ENCODE measurements at places on chromosomes 2 and 18.

DNA sequence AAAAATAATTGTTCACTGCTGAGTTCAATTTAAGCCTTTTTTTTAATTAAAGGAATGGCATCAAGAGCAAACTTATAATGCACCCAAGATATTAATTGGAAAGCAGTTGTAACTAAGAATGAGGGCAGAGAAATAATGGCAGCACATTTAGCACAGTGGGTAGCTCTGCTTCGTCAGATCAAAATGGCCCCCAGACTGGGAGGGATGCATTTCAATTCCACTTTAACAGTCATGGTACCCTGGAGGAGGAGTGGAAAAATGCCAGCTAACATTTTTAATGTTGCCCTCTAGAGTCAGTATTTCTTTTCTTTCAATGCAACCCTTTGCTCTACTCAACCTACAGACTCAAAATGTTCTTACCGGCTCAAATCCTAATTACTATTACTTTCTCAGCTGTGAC lies 504.8 kb upstream of the SETBP1 start:
- DNase-seq, result no peak

GRCh38 chr18:5500158-5500939 lies 43.4 kb downstream of the EPB41L3 start:
- DNase-seq, result no peak

- DNase-seq, result no peak
Measured at GRCh38 chr2:85719609-85720240, 25.6 kb downstream of the GNLY start.

GRCh38 chr2:165105926-165106325 lies 97.9 kb downstream of the SCN3A start:
- DNase-seq, result no peak

DNA sequence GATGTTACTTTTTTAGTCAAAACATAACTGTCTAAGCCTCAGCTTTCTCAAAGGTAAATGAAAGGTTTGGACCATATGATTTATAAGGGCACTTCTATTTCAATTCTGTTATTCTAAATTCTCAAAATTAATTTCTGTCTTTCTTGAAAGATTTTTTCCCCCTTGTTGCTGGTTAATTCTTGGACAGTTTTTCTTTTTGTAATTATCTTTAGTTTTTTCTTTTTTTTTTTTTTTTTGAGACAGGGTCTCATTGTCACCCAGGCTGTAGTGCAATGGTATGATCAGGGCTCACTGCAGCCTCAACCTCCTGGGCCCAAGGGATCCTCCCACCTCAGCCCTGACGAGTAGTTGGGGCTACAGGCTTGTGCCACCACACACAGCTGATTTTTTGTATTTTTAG lies 121.0 kb upstream of the MYO3B start:
- DNase-seq, result no peak

DNA sequence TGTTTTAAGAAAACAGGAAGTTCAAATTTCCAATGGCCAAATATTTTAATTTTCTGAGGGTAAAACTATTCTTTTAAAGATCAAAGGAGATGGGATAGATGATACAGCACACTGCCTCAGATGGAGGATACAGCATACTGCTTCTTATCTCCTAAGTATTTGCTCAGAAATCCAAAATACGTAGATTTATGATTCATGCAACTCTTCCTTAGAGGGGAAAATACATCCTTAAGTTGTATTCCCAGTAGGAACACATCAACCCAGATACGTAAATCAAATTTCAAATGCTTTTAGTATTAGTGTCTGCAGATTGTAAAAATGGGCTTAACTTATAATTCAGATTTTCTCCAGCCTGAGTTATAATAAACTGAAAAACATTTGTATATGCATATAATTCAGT lies 235.2 kb downstream of the ZNF385B start:
- DNase-seq, result no peak

DNA sequence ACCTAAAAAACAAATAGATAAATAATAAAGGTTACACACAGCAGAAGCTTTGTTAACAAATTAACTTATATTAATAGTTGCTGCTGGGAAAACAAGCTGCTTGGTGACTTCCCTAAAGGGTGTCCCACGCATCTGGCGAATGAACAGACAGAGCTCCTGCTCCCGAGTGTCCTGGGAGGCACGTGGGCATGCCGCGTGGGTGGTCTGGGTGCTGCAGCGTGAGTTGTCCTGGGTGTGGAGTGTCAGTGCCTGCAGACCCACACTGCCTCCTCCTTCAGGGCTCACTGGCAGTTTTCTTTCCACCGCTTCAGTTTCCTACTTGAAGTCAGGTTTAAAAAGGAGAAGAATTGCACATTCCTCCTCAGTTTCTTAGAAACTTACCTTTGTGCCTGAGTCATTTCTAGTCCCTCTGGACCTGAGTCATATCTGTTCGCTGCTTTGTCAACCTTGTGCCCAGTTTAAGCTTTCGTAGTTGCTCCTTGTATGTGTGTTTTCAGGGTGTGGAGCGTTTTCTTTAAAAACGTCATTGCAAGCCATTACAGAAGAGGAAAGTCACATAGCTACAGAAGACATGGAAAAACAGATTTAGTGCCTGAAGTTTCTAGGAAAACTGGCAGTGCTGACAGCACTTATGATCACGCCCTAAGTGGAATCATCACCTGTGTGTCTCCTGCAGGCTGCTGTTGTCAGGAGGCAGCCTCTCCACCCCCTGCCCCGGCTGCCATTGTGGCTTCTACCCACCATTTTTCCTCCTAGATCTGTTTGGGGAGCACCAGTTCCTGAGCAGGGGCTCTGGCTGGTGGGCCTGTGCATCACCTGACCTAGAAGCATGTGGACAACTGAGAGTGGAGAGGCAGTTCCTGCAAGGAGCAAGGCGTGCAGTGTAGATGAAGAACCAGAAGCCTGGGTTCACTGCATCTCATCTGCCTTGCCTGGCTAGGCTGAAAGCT lies 24.5 kb downstream of the IMPA2 start:
- no peak for DNase-seq

DNA sequence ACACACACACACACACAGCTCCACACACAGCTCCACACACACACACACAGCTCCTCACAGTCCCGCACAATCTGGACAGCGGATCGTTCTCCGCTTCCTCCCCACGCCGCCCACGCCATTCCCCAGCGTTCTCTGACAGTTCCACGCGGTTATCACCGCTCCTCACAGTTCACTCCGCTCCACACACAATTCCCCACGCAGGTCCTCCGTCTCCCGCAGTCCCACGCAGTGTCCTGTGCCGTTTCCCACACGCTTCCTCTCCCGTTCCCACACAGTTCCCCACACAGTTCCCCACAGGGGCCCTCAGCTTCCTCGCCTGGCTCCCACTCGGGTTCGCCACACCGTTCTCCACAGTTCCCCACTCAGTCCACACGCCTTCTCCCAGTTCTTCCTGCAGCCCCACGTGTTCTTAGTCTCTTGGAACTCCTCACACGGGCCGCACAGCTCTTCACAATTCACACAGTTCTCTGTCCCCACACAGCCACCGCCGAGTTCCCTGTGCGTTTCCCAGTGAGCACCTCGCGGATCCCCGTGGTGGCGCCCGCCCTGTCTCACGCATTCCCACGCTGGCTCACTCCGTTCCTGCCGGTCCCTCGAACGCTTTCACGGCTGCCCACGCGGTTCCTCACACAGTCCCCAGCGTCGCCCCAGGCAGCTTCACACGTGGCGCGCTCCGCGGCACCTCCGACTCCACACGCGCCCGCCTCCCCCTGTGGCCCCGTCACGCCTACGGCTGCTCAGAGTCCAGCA lies 38.4 kb downstream of the KIF1A start:
- no peak for DNase-seq

DNA sequence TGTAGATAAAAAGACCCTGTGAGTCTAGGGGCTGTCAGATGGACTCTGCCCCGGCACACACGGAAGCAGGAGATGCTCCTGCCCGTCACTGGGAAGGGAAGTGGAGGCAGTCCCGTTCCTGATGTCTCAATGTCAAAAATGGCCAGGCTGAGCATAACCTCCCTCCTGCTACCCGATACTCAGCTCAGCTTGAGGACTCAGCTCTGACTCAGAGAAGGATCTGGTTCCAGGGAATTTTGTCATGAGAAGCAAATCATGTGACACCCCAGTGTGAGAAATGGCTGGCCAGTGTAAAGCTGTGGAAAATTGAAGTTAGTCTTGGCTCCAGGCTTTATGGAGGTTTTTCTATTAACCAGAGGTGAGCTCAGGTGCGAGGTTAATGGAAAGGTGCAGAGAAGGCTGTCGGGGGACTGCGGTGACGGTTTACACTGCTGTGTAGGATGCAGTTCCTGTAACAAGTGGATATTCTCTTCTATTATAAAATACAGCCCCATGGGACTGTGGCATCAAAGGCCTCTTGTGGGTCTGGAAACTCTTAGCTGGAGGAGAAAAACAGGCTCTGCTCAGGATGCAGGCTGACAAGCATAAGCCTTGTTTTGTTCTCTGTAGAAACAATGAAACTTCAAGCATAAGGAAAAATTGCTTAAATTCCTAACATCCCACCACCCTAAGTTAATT lies 24.7 kb upstream of the AGAP1 start:
- DNase-seq, result no peak

- no peak for DNase-seq
Measured at GRCh38 chr18:36830158-36830495, 1.2 kb downstream of the KIAA1328 start.

DNA sequence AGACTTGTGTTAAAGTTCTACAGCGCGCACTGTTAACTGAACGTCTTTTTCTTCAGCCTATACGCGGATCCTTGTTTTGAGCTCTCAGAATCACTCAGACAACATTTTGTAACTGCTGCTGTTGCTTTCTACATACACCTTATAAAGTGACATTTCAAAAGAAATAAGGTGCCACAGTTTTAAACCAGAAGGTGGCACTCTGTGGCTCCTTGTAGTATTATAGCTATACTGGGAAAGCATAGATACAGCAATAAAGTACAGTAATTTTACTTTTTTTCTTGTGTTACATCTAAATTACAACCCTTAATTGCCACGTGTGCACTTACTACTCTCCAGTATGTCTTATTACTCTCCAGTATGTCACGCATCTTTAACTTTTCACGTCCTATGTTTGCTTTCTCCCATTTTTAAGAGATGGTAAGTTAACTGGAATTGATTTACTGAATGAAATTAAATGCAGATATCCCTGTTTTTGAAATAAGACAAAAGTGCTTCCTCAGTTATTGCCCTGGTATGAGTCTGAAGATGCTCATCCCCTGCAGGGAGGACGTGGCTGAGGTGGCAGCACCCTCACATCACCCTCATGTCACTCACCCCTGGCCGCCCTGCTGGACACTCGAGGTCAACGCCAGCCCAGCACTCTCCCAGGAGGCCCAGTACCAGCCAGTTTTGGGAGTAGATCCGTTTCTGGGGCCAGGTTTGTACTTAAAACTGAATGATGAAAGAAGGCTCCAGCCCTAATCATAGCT lies 37.8 kb downstream of the GORASP2 start:
- DNase-seq, result no peak

- DNase-seq, result no peak
Measured at GRCh38 chr18:42921226-42921737, 194.2 kb downstream of the RIT2 start.

Data from activated naive CD8-positive, alpha-beta T cell treated with anti-CD3 and anti-CD28 coated beads, Interleukin-2, amount 50 U/mL, for 24 hours (primary cell).